Left kidney (tissue), 8 donors: ENCODE measurements at places on chromosomes 7 and 10. TPM values are rescaled to one million over a fixed set of nuclear protein-coding genes. Genes with fewer than 3 reads are reported as not detected.

Gene TMEM273
- 2.0 TPM for polyA plus RNA-seq

Gene MYO3A
- polyA plus RNA-seq, result 10.2 TPM

GRCh38 chr10:24306507-24306875, 97.6 kb downstream of the KIAA1217 start:
- no peak for DNase-seq

DNA sequence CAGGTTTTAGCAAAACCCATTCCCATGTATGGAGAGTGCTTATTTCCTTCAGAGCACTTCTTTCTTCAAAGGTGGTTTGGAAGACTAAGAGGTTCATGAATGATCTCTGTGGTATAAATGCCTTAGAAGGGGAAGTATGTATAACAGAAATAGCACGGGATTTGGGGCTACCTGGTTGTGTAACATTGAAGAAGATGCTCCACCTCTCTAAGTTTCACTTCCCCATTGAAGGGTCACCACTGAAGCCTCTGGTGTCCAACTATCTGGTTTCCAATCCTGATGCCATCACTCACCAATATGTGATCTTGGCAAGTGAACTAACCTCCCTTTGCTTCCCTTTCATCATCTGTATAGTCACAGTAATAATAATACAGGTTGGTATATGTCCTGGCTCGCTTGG, 37.2 kb downstream of the CYCS start:
- DNase-seq, result no peak

DNA sequence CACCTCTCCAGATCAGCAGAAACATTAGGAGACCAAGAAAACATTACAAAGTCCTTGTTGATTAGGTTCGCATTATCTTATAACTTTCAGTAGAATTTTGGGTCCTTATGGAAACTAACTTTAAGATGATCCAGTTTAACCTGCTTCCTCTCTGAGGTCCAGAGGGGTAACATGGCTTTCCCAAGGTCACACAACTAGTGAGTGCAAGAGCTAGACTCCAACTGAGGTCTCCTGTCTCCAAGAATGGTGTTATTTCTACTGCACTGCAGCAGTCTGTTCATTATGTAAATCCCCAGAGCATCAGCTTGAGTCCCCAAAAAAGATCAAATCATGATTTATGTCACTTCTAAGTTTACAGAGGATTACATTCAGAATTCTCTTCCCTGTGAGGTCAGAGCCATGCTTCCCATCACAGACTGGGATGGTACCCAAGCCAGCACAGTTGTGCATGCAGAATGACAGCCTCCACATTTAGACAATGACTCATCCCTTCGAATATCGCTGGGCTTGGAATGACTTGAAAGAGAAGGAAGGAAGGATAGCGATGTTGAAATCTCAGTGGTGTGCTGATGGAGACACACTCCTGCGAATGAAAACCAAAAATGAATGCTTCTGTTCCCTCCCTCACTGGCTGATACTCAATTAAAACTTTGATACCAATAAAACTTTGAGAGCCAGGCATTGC, 163.1 kb upstream of the PLXNA4 start:
- no peak for DNase-seq

DNA sequence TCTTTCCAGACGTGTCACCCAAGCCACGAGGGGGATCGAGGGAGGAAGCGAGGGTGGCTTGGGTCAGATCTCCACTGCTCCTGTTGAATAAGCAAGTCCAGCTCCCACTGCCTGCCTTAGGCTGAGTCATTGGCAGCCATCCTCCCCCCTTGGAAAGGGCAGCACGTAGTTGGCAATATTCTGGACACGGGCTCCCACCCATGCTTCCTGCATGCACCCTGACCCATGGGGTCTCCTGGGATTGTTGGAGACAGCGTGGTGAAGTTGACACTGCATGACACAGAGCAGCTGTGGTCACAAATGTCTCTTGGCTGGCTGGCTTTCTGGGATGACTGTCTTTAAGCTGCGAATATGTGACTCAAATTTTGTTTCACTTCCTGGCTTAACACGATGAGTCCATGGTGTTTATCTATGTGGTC, 11.2 kb downstream of the BTBD16 start:
- DNase-seq, result no peak

DNA sequence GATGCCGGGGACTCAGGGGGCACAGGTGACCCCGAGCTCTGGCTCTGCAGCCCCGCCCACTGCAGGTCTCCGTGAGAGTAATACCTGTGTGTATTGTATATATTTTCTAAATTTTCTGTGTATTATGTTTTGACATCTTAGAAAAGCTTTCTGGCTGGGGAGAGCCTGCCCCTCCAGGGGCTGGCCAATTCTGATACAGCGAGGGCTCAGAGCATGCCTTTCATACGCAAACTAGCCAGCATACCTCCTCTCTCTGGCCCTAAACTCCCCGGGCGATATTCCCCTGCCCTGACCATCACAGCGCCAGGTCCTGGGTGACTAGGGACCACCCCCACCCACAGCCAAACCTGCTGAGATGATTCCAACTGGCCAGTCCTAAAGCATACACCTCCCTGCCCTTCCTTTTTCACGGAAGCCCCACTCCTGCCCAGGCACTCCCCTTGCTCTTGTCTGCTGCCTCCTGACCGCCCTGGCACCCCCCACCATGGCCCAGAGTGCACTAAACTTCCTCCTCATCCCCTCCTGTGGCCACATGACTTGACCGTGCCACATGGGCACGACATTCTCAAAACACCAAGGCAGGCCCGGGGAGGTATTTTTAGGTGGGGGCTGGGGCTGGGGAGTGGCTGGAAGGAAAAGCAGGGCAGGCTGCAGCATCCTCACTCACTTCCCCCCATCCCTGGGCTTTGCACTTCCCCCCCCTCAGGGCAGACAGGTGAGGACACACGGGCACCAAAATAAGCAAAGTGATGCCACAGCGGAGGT, 61.5 kb downstream of the INSIG1 start:
- DNase-seq, result no peak

DNA sequence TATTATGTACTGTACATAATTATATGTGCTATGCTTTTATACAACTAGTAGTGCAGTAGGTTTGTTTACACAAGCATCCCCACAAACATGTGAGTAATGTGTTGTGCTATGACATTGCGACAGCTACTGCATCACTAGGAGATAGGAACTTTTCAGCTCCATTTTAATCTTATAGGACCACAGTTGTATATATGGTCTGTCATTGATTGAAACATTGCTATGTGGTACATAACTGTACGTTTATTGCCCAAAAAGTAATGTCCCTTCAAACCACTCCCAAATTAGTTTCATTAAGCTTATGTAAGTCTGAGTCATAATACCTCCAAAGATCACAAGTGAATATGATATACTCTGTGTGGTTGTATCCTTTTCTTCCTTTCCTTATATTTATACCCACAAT, 183.2 kb upstream of the POT1 start:
- no peak for DNase-seq

DNA sequence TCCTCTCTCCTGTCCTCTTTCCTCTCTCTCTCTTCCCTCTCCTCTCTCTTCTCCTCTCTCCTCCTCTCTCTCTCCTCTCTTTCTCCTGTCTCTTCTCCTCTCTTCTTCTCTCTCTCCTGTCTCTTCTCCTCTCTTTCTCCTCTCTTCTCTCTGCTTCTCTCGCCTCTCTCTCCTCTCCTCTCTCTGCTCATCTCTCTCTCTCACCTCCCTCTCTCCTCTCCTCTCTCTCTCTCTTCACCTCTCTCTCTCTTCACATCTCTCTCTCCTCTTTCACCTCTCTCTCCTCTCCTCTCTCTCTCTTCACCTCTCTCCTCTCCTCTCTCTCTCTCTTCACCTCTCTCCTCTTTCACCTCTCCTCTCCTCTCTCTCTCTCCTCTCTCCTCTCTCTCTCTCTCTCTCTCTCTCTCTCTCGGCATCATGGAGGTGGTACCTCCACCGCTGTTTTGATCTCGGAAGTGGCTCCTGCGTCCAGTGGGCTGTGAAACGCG, 30.1 kb downstream of the CFAP46 start:
- no peak for DNase-seq

DNA sequence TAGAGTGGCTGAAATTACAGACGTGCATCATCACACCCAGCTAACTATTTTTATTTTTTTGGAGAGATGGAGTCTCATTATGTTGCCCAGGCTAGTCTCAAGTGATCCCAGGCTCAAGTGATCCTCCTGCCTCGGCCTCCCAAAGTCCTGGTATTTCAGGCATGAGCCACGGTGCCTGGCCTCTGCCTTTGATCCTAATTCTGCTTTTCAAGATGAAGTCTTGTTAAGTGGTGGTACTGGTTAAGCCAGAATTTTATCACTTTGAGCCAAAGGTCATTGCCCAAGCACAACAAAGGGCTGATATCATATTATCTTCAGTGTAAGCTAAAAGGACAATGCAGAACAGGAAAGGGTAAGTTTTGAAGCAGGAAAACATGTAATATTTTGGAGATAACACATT, 64.2 kb downstream of the MYOF start:
- DNase-seq, result no peak

- no peak for DNase-seq
Observed at GRCh38 chr7:77980087-77980713, 181.6 kb downstream of the PHTF2 start.

Gene HOXA3
- polyA plus RNA-seq, result 47.9 TPM

- DNase-seq, result no peak
Observed at GRCh38 chr10:7787150-7787856, 490 bp downstream of the KIN start.

GRCh38 chr7:103777440-103777839, 212.0 kb downstream of the RELN start:
- DNase-seq, result no peak

GRCh38 chr7:116571552-116571951, 46.7 kb downstream of the CAV1 start:
- no peak for DNase-seq

Gene MYPN
- 0.03 TPM for polyA plus RNA-seq

GRCh38 chr10:44990302-44990655, 10.4 kb upstream of the ZNF22 start:
- DNase-seq, result no peak

DNA sequence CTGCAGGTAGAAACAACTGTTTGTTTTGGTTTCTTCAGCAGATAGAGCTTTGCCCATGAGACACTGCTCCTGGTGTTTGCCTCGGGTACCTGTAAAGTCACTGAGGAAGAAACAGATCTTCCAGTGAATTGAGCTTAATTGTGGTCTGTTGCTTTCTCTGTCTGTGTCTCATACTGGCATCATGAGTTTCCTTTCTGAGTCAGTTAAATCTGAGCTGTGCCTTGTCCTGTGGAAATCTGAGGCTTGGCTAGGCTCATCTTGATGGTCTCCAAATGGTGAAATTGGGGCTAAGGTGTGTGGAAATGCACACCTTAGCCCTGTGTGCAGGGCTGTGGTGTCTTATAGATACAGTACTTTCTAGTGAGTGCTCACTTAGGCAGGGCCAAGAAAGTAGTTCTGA, 67.4 kb downstream of the GBF1 start:
- no peak for DNase-seq

DNA sequence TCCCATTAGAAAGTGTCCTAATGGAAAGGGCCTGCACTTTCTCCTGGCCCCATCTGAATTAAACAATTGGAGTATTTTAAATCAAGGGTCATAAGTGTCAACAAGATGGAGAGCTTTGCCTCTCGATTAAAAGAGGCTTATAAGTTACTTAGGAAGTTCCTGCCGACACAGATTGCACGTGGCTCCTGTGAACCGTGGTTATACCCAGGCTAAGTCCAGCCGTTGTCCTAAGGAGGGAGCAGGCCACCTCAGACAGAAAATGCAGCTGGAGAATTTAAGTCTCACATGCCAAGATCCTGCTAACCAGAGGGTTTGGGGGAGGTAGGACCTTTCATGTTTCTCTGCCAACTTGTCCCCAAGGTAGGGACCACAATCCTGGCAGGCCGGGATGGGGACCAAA, 626.5 kb upstream of the GALNT17 start:
- DNase-seq, result no peak

Gene SGCE
- 95.3 TPM for polyA plus RNA-seq

Gene HYAL4
- 0.86 TPM for polyA plus RNA-seq

Gene ARL4A
- 29.3 TPM for polyA plus RNA-seq

DNA sequence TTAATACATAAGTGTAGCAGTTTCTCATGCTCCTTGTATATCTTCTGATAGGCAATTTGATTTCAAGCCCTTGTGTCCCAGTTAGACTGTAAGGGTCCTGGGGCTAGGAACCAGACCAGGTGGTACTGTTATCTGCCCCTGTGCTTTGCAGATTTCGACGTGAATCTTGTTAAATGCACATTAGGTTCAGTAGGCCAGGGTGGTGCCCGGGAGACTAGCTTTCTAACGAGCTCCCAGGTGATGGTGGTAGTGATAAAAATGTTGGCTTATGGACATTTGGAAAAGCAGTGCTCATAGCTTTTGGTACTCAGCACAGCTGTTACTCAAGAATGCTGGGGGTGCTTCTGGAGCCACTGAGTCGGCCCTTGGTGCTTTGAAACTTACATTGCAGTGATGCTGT, 64.2 kb downstream of the PRPF18 start:
- no peak for DNase-seq

Gene MINDY3
- 57.4 TPM for polyA plus RNA-seq

DNA sequence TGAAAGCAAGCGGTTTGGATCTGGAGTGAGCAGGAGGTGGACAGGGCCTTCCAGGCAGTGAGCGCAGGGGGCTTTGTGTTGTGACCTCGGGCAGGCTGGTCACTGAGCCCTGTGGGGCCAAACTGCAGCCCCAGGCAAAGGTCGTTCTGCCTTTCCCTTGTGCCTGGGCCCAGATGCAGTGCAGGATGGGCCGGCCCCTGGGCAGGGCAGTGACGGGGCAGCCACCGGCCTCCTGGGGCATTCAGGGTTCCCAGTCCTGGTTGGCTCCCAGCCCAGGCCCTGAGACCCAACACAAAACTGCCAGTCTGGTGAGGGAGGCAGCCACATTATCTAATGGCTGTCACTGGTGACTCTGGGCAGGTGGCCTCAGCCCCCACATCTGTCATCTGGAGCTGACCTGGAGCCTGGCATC, 7.1 kb downstream of the ARPC1B start:
- no peak for DNase-seq

Gene CRYGN
- polyA plus RNA-seq, result 4.4 TPM

Gene JCAD
- polyA plus RNA-seq, result 29.7 TPM

- DNase-seq, result no peak
Observed at GRCh38 chr7:151699147-151699927, 177.6 kb downstream of the PRKAG2 start.

DNA sequence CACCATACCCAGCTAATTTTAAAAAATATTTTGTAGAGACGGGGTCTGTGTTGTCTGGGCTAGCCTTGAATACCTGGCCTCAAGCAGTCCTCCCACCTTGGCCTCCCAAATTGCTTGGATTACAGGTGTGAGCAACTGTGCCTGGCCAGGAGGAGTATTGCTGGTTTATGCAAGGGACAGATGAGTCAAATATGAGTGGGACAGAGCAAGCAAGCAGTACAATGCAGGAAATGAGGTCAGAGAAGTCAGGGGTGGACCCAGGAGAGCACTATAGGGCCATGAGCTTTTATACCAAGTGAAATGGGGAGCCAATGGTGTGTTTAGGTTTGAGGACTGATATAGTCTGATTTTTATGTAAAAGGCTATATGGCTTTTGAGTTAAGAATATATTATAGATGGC, 6.3 kb downstream of the TSPAN13 start:
- no peak for DNase-seq
